ENCODE measurements at places on chromosomes 6 and 20.

DNA sequence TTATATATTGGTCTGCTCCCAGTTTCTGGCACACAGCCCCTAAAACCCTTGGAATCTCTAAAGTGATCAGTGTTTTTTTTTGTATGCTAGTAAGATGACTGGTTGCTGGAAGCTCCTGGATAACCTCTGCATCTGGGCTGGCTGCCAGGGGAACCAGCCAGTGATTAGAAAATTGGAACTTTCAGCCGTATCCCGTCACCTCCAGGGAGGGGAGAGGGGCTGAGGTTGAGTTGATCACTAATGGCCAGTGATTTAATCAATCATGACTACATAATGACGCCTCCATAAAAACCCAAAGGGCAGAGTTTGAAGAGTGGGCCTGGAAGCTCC lies 48.0 kb upstream of the NOP56 start:
- DNase-seq, result no peak

DNA sequence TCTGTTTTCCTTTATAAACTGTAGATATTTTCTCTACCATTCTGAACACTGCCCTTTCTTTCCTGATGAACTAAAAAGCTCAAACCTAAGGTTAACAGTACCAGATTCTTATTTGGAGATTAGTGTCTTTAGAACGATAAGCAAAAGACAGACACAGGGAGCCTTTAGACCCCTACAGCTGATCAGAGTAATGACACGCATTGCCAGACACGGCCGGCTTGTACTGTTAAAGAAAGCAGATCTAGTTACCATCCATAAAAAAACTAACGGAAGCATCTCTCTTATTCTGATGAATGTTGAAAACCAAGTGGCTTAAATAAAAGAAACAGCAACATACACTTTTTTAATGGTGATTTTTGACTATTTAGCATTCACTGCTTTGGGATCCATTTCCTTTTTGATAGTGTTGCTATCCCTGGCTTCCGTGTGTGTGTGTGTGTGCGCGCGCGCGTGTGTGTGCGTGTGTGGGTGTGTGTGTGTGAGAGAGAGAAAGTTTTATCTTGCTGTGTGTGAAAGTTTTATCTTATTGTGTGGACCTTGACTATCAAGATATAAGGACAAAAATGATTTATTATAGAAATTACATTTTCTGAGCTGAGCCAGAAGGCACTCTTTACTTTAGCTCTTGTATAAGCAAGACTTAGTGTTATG lies 95.6 kb upstream of the SLC35B3 start:
- no peak for DNase-seq

- no peak for DNase-seq
These were observed 79.9 kb downstream of the THBS2 start for GRCh38 chr6:169173532-169174268.

GRCh38 chr6:161407581-161407980 lies 133.7 kb upstream of the AGPAT4 start:
- peak; percentile 24 for DNase-seq

GRCh38 chr6:147829418-147829817 lies 320.9 kb downstream of the SAMD5 start:
- no peak for DNase-seq

DNA sequence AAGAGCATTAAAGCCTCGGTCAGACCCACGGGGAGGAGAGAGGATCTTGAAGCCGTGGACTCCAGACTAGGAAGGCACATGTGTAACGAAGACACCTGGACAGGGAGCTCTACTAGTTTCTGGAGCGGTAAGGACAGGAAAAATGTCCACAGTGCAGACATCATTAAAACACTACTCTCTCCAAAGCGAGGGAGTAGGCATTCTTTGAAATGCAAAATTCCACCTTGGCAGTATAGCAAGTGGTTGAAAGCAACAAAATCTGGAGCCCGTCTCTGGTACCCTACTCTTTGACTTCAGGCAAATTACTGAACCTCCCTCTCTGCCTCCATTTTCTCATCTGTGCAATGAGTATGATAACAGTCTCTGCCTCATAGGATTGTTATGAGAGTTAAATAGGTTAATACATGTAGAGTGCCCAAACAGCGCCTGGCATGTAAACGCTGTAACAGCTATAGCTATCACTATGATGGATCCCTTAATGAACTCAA lies 408 bp upstream of the CRIP3 start:
- no peak for DNase-seq

DNA sequence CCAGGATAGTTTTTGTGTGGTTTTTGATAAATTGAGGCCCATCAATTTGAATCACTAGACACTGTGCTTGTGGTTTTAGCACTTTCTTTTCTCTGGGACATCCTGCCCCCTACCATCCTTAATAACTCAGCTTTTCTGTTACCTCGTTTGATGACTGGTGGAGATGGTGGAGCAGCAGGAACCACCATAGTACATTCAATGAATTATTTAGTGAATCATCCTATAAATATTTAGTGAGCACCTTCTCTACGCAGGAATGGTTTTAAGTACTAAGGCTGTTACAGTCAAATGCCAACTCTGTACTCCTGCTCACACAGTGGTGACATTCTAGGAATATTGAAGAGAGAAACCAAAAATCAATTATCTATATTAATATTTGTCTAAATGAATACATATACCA lies 585.2 kb downstream of the HAO1 start:
- DNase-seq, result no peak

- peak; percentile 20 for DNase-seq
These were observed 22.5 kb upstream of the HFE start for GRCh38 chr6:26064619-26065257.

DNA sequence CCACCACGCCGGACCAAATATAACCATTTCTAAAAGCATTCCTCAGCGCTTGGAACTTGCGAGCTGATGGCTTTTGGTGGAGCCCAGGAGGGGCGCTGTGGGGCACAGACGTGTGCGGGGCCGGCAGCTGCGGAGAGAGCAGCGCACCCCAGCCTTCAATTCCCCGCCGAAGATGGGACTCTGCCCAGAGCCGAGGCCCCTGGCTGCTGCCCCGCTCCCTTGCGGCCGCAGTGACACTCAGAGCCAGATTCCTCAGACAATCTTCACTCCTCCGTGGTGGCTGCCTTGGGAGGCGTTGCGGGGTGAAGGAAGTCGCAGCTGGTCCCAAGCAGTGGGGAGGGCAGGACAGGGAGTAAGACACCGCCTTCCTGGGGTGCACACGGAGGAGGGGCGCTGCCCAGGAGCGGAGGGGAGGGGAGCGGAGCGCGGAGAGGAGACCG lies 87.7 kb downstream of the TMEM242 start:
- no peak for DNase-seq

- no peak for DNase-seq
These were observed 22.9 kb downstream of the FAM110A start for GRCh38 chr20:856361-856775.

DNA sequence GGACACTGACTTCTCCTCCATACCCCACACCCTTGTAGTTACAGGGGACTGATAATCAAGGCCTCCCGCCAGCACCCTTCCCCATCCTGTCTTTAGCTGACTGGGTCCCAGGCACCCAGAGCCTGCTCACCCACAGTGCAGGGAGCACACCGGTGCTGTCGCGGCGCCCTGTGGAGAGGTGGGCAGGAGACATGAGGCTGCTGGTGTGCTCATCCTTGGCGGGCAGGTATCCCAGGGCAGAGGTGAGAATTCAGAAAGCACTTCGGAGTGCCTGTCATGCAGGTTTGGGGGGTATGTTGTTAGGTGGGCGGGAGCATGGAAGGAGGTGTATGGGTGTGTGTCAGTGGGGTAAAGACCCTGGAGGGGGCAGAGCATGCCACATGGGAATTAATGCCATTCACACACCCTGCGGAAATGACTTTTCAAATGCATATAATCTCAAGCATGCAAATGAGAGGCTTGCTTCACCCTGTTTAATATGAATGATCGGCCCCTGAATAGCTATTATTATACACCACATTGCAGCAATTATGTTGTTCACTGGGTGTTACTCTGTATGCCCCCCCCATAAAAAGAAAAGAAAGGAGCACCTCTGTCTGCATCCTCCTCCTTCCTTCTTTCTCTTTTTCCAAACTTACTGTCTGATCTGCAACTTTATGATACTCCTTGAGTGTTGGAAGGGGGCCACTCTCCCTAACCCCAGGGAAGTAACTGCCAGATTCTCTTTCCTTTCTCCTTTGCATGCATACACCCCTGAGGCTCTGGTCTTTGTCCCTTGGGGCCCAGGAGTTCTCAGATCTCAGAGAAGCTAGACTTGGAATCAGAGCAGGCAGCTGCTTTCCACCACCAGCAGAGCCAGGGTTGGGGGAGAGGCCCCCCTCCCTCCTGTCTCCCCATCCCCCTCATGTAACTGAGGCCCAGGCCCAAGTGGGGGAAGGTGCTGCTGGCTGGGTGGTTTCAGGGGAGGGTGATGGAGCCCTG lies 16.0 kb downstream of the FOXP4 start:
- no peak for DNase-seq

DNA sequence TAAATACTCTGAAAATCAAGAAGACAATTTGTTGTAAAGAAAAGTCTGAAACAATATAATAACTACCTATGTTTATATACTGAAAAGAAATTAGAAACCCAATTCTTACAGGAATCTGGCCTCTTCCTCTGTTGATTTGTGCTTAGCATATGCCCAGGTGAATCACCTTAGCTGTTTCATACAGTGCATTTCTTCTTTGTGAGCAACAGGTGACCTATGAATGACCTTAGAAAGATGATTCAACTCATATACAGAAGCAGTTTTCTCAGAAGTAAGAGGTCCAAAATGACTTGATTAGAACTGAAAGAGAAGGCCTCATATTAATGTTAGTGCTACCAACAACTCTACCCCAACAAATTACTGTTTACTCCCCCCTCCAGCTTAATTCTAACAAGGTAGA lies 419.5 kb upstream of the ID4 start:
- DNase-seq, result no peak

- no peak for DNase-seq
These were observed 28.4 kb upstream of the GSTA3 start for GRCh38 chr6:52937908-52938307.

- no peak for DNase-seq
These were observed 115.7 kb upstream of the RALGAPA2 start for GRCh38 chr20:20827992-20828597.

GRCh38 chr6:10759312-10759839 lies 11.8 kb downstream of the TMEM14B start:
- peak; percentile 86 for DNase-seq

DNA sequence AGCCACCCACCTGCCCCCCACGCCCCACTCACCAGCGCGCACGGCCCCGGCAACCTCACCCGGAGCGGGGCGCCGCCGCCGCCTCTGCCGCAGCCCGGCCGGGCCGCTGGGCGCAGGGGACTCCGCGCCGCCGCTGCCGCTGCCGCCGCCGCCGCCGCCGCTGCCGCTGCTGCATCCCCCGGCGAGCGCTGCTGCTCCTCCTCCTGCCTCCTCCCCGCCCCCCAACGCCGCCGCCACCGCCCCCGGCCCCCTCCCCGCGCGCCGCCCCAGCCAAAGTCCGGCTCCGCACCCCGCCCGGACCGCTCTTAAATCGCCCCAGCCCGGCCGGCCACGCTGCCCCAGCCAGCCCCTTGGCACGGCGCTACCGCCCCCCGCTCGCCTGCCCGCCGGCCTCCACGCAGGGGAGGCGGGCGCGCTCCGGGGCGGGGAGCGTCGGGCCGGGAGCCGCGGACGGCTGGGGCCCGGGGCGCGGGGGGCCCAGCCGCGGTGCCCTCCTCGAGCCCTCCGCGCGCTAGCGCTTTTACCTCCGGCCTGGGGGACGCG lies at the start of gene SULF2:
TSS of gene SULF2 (minus strand) at position 171 of the 543 bp plus-strand sequence. CDS start 28,118 bp downstream, outside the sequence.
- DNase-seq, result no peak

GRCh38 chr6:35722121-35722761 lies 14.6 kb upstream of the ARMC12 start:
- DNase-seq, result no peak

DNA sequence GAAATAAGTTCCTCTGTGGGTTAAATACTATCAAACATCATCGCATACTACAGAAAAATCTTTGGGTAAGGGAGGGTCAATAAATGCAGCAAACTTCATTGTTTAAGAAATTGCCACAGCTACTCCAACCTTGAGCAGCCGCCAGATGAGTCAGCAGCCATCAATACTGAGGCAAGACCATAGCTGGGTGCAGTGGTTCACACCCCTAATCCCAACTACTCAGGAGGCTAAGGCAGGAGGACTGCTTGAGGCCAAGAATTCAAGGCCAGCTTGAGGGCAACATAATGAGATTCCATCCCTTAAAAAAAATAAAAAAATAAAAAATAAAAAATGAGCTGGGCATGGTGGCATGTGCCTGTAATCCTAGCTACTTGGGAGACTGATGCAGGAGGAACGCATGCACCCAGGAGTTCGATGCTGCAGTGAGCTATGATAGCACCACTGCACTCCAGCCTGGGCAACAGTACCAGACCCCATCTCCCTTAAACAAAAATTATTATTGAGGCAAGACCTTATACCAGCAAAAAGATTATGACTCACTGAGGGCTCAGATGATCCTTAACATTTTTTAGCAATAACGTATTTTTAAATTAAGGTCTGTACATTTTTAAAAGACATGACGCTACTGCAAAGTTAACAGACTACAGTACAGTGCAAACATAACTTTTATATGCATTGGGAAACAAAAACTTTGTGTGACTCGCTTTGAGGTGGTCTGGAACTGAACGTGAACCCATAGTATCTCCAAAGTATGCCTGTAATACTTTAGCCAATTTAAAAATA lies 8.8 kb downstream of the SRPK1 start:
- DNase-seq, result no peak

GRCh38 chr20:25341716-25342680 lies 48.6 kb downstream of the ABHD12 start:
- DNase-seq, result no peak

GRCh38 chr20:61887596-61888093 lies 178.0 kb downstream of the TAF4 start:
- no peak for DNase-seq

GRCh38 chr6:150910561-150910960 lies 45.1 kb downstream of the MTHFD1L start:
- no peak for DNase-seq

DNA sequence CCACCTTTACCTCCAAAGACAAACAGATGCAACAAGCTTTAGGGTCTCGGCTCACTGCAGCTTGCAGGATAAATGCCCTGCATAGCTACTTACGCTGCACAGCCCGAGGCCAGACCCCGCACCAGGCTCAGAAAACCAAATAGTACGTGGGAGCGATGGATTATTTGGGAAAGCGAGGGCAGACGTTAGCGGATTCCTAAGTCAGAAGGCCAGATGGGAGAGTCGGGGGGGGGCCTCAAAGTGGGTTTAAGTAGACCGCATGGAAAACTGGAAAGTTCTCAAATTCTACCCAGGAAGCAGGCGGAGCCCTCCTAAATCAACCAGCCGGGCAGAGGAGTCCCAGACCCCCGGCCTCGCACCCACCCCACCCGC lies 382 bp downstream of the SFT2D1 start:
- no peak for DNase-seq

GRCh38 chr6:144722925-144723324 lies 437.8 kb downstream of the UTRN start:
- no peak for DNase-seq

DNA sequence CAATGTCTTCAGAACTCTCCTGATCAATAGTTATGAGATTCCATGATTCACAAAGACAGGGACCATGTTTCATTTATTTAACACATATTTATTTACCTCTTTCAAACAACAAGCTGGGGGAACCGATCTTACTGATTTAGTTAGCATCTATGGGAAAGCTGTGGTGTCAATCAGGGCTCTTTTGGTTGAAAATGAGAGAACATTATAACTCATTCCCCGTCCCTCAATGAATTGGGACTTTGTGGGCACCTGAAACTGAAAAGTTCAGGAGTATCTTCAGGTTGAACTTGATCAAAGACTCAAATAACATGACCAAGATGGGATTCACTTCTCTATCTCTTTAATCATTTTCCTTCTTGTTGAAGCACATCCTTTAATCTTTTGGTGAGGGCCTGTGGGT lies 67.4 kb downstream of the CHMP4B start:
- no peak for DNase-seq
